ENCODE measurements at places on chromosomes 16 and 17.

- no peak for DNase-seq
Observed at GRCh38 chr16:70753694-70754325, 47.1 kb downstream of the VAC14 start.

- no peak for DNase-seq
Observed at GRCh38 chr16:70345840-70346239, 863 bp upstream of the DDX19A start.

DNA sequence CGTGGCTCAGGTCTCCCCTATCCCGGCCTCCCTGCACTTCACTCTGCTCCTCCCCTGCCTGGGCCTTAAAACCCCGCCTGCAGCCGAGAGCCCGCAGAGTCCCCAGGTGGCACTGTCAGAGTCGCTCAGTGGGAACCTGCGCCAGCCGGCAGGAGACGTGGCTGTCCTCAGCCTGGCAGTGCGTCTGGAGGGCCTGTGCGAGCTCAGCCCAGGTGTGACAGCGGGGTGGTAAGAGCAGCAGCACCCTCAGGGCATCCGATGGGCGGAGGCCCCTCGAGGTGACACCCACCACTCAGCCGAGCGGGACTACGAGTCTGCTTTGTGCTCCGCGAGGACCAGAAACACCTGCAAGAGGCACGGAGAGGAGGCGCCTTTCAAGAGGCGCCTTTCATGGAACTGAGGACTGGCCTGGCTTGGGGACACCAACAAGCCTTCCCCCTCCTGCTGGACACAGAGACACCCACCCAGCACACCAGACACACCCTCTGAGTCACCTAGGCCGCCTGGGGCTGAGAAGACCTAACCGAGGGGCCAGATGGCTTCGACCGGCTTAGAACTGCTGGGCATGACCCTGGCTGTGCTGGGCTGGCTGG is at the start of gene CLDN9:
CLDN9 (plus strand) TSS at position 96 of the 593 bp plus-strand sequence; CDS start at position 536, 440 bp downstream.
- DNase-seq, result no peak

GRCh38 chr16:57419506-57419905 is 14.9 kb downstream of the CCL17 start:
- DNase-seq, result no peak

GRCh38 chr17:81396722-81397313 is 1.6 kb downstream of the BAHCC1 start:
- DNase-seq, result peak; percentile 66

DNA sequence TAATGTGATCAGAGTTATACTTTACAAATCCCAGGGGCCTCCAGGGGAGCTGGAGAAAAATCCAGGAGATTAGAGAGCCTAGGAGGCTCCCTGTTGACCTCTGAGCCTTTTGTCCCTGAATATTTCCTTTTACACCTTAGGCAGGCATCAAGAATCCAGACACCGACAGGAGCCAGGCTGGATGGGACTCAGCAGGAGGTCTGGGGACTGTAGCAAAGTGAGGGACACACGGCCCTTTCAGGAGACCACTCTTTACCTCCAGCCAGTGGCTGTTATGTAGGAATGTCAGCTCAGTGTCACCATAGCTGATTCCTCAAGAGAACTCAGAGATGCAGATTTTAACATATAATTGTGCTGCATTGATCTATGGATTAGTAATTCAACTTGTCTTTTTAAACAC is 198.4 kb downstream of the SHISA9 start:
- DNase-seq, result no peak

- DNase-seq, result peak; percentile 75
Observed at GRCh38 chr17:17416007-17416399, 60.8 kb upstream of the MED9 start.

- DNase-seq, result no peak
Observed at GRCh38 chr16:52581530-52581929, 34.6 kb upstream of the TOX3 start.

- no peak for DNase-seq
Observed at GRCh38 chr16:25109643-25110042, 1.9 kb upstream of the LCMT1 start.

DNA sequence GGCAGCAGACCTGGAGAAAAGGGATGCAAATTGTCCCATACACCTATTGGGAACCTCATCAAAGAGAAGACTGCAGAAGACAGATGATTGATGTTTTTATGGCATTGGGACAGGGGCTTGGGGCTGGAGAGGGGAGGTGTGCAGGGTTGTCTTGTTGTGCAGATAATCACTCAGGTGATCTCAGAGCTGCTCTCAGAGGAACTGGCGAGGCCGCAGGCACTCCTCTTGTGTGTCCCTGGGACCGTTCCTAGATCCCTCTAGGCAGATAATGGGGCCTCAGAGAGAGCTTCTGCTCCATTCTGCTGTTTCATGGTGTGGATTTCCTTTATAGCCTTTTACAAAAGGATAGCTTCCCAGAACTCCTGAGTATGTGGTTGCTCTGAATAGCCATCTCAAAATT is 1.6 kb downstream of the RNF213 start:
- DNase-seq, result no peak

DNA sequence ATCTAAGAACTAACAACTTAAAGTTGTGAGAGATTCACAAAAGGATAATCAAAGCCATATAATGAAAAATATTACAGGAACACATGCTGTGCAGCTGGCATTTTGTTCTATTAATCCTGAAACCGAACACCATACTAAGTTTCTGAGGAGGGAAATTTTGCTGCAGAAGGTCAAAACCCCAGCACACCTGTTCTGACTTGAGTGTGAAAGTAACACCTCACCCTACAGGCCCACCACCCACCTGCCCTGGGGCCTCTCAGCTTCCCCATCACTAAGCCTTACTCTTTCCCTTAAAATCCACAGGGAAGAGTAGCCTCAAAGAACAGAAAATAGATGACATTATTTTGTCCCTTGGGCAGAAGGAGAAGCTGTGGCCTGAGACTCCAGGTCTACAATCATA is 44.8 kb downstream of the STAT5A start:
- DNase-seq, result no peak

- DNase-seq, result peak; percentile 80
Observed at GRCh38 chr16:68064791-68065365, 20.3 kb upstream of the NFATC3 start.

GRCh38 chr17:42153919-42154742 is 658 bp downstream of the RAB5C start:
- peak; percentile 27 for DNase-seq

- no peak for DNase-seq
Observed at GRCh38 chr17:2385240-2386210, 15.3 kb downstream of the MNT start.

DNA sequence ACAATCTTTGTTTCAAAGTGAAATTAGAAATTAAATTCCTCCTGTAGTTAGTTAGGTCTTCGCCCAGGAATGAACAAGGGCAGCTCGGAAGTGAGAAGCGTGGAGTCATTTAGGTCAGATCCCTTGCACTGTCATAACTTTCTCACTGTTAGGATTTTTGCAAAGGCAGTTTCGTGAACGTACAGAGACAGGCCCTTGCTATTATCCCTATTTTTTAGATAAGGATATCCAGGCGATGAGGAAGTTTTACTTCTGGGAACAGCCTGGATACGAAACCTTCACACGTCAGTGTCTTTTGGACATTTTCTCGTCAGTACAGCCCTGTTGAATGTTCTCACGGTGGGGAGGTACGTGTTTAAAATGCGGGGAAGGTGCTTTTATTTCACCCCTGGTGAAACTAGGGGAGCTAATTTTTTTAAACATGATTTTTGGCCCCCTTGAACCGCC is 318 bp upstream of the RBL2 start:
- DNase-seq, result no peak

DNA sequence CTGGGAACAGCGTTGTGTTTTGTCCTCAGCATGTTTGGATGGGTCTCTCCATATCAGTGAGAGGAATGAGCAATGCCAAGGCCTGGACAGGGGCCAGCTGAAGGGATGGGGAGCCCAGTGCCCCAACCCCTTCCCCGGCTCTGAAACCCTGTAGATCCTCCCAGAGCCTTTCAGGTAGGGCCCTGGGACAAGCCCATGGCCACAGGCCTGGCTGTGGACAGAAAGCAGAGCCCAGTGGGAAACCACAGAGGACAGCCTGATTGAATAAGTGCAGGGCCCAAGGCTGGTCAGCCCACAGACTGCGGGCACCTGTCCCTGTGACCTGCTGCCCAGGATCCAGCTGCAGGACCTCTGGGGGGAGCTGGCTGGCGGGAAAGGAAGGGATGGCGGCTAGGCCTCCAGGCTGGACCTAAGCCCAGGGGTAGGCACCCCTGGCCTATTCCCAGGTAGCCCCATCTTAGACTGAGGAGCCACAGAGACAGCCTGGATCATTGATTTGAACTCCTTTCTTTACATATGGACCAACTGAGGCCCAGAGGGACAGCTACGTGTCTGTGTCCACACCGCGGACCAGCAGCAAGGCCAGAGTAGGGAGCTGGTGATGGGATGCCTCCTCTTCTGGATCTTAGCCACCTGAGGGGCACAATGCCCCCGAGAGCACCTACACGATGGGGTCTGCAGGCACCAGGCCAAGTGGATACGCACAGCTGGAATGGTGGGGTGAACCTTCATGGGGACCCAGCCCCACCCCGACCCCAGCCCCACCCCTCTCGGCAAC is 1.3 kb downstream of the CCDC102A start:
- no peak for DNase-seq

- peak; percentile 55 for DNase-seq
Observed at GRCh38 chr16:57799600-57800199, 2.6 kb downstream of the KIFC3 start.

- no peak for DNase-seq
Observed at GRCh38 chr16:13377143-13377542, 475.7 kb downstream of the SHISA9 start.

DNA sequence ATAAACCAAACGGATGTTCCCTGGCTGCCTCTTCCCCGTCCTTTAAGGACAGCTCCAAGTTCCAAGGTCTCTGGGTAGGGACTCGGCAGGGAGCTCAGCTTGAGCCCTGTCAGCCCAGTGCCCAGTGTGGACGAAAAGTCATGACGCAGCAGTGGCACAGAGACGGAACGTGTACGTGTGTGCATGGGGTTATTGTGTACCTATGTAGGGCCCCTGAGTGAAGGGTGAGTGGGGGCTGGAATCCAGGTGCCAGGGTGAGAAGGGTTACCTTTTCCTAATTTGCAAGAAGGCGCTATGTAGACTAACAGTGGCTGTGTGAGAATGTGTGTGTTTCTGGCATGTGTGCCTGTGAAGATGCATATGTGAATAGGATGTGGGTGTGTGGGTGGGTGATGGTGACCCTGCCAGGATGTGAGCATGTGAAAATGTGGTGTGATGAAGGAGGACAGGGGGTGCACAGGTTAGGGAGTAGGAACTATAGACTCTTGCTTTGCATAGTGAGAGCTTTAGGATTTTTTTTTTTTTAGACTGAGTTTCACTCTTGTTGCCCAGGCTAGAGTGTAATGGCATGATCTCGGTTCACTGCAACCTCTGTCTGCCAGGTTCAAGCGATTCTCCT is 6.0 kb downstream of the SCN4A start:
- no peak for DNase-seq

DNA sequence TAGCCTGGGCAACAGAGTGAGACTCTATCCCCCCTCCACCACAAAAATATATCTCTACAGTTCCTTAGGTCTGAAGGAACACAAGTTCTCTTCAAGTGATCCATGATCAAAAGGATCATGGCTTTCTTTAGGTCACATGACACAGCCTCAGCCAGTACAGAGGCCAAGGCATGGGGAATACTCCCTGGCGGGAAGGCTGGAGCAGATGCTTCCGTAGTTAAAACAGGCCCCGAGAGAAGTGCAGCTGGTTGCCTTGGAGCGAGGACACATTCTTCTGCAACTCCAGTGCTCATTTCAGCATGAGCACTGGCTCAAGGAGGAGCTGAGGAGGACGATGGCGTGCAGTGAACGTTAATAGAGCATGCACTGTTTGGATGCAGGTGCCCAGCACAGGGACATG is 13.5 kb downstream of the CDIP1 start:
- DNase-seq, result no peak

DNA sequence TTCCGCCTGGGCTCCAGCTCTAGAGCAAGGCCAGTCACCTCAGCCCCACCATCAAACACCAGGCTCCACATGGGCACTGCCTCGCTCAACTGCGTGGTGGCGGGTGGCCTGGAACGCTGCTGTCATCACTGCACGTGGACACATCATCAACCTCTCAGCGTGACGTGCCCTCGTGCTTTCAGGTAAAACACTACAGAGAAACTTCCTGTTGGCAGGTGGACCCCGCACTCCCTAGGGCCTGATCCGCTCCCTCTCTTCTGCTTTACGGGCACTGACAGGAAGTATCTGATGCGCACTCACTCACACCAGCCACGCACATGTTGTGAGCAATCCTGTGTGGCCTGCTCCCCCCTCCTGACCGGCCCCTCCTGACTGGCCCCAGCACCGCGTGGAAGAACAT is 87.4 kb downstream of the ANKRD11 start:
- no peak for DNase-seq

DNA sequence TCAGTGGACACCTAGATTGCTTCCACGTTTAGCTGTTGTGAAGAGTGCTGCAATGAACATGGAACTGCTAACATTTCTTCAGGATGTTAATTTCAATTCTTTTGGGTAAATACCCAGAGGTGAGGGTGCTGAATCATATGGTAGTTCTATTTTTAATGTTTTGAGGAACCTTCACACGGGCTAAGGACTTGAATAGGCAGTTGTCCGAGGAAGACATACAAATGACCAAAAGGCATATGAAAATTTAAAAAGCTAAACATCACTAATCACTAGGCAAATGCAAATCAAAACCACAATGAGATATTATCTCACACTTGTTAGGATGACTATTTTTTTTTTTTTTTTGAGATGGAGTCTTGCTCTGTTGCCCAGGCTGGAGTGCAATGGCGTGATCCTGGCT is 173.3 kb downstream of the PRKCB start:
- DNase-seq, result no peak

DNA sequence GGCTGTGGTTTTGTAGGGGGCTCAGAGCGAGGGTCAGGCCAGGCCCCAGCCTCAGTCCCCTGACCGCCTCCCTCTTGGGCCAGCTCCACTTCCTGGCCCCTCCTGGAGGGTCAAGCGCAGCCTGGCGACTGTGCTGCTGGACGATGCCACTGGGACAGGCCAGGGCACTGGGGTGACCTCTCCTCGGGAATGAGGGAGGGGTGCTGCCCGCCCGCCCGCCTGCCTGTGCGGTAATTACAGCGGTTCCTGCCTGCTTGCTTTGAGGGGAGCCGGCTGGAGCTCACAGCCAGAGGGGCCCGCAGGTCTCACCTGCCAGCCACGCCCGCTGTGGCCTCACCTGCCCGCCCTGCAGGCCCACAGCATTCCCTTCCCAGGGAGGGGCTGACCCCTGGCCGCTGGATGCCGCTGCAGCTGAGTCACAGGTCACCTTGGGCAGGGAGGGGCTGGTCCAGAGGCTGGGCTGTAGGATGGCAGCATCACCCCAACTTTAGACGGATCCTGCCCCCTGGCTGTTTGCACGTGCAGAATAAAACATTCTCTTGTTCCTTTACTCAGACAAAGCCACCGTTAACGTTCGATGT is 76.7 kb upstream of the CBX4 start:
- DNase-seq, result no peak

DNA sequence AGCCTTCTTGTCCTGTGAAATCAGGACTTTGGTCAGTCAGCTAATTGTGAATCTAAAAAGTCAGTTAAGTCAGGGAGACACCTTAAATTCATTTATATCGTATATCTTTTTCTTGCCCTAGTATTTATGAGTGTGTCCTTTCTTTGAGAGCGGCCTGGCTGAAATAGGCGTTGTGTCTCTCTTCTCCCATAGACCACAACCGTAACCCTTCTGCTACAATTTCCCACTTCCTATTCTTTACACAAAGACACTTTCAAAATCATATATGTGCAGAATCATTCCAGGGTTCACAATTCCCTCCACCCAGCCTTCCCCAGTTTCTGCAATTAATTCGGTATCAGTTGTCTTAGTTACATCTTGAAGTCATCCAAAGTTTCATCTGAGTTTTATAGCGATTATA is 14.0 kb upstream of the COTL1 start:
- DNase-seq, result no peak

Data from DND-41 (cell line).